ENCODE measurements at places on chromosomes 1 and 21. TPM values are rescaled to one million over a fixed set of nuclear protein-coding genes. Genes with fewer than 3 reads are reported as not detected.

DNA sequence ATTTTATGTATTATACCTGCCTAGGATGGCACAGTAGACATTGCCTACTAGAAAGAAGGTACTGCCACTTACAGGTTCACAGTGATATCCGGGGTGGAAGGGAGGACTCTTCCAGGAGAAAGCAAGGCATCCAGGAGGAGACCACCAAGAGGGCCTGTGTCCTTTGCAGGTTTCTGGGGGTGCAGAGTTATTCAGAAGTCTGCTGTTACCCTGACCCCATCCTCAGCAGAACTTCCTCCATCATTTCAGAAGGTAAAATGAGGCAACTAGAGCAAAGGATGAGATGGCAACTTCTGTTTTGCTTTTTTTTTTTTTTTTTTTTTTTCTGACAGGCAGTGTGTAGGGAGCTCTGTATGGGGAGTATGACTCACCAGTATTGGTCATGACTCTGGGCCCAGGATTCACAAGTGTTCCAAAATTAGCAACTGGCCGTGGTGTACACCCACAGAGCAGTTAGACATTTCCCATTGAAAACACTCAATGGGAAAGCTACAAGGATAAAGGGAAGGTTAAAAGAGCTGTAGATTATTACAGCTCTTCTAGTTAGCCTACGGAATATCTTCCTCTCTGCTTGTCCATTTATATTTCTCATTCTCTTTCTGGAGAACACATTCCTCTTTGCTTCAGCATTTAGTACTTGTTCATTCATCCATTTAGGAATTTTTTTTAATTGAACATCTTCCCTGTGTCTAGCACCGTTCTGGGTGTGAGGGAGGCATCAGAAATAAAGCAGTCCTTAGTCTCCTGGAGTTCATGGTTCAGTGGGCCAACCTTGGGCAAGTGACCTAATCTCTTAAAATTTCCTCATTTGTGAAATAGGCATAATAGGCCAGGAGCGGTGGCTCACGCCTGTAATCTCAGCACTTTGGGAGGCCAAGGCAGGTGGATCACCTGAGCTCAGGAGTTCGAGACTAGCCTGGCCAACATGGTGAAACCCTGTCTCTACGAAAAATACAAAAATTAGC lies 50.5 kb upstream of the PPP2R5A start:
- DNase-seq: no peak

- DNase-seq: no peak
Observed at GRCh38 chr1:108817811-108818210, 39.1 kb downstream of the AKNAD1 start.

- DNase-seq: no peak
Observed at GRCh38 chr21:17823846-17824245, 4.7 kb upstream of the C21orf91 start.

DNA sequence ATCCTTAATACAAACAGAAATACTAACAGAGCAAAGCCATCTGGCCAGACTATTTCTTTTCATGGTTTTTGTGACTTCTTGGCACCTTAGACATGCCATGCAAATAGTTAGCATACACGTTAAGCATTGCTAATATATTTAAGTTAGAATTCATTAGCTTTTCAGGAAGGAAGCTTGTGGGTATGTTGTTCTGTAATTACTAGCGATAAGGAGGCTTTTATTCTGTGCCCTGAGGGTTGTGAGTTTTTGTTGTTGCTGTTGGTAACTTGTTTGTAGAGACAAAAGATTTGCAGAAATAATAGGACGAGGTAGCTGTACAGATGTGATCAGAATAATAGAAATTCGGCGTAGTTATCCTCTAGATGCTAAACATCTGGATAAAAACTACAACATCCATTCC lies 305.3 kb downstream of the TM2D1 start:
- no peak for DNase-seq

DNA sequence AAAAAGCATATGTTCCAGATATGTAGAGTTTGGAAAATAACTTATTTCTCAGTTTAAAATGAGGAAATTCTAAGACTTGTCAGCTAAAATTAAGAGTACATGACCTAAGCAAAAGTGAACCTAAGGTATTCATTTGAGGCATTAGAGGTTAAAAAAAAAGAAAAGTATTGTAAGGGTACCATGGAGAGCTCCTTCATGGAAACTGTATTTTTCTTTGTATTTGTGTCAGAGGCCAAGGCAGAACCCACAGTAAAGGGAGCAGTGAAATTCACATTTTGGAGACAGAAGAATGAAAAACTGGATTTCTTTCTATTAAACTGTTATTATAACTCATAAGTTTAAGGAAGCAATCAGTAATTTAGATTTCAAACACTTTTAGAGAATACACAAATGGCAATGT lies 1494.8 kb downstream of the KCNT2 start:
- DNase-seq: no peak

DNA sequence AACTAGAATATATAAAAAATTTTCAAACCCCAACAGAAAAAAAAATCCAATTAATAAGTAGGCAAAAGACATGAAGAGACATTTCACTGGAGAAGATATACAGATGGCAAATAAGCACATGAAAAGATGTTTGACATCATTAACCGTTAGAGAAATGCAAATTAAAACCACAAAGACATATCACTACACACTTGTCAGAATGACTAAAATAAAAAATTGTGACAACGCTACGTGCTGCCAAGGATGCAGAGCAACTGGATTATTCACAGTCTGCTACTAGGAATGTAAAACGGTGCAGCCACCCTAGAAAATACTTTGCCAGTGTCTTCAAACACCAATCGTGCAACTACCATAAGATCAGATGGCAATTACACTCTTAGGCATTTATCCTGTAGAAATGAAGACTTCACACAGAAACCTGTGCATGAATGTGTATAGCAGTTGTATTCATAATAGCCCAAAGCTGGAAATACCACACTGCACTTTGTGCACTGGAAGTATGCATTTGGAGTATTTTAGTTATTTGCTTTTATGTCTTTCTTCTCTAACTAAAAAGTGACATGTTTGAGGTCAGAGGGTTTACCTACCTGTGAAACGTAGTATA lies 75.3 kb upstream of the PALMD start:
- no peak for DNase-seq

DNA sequence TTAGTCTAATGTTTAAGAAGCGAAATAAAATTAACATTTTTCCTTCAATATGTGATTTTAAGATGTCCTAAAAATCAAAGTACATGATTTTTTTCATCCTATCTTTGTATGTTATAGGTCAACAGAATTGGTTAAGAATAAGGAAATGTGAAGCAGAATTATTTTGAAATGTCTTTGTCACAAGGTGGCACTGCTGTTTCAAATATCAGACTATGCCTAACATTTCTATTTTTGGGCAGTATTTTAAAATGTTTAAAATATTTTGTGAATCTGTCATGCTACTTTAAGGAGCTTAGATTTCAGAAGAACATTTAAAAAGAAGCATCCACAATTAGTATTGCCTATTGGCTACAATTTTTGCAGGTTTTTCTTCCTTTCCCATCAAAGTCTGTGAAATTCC lies 38.7 kb downstream of the AMY1C start:
- peak; percentile 1 for DNase-seq

- DNase-seq: no peak
Observed at GRCh38 chr1:228894442-228894989, 159.2 kb downstream of the RHOU start.

DNA sequence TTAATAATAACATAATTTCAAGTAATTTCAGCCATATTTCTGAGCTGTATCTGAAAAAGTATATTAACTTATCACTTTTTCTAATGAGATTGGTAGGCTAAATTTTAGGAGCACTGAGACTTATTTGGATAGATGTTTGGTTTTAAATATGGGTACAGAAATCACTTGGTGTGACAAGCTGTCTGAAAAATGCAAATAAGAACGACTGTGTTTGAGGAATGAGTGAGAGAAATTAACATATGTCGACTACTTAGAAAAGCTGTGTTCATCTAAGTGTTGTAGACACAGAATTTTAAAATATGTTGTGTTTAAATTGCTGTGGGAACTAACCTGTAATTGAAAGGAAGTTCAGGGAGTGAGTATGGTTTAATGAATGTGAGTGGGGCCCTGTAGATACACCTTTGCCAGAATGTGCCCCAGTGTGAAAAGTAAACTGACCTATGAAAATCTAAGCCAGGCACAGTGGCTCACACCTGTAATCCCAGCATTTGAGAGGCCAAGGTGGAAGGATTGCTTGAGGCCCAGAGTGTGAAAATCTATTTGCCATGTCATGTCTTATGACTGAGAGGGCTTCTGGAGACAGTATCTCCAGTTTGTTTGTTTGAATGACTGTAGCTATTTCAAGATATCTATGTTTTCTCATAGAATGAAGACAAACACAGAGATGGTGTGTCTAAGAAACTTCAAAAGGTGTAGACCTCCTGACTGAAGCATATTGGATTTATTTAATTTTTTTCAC lies 53.8 kb upstream of the LRRC8C start:
- no peak for DNase-seq

GRCh38 chr1:168288311-168289052 lies 7.8 kb downstream of the TBX19 start:
- no peak for DNase-seq

DNA sequence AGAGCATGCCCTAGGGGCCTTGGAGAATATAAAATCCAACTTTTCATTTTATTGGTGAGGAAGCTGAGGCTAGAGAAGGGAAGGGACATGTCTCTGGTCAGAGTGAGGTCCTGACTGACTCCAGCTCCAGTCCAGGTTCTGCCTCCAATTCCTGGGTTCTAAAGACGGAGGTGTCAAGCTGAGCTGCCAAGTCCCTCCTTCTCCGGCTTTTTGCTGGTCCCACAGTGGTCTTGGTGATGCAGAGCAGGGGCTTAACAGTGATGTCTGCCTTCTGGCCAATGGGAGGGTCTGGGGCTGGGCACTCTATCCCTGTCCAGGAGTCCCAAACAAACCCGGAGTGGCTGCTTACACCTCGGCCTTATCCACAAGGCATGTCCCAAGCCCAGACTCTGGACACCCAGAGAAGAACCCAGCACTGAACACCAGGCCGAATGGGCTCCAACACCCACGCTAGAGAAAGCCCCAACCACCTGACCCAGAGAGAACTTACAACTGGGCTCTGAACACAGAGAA lies 104.8 kb downstream of the EBNA1BP2 start:
- DNase-seq: no peak

- DNase-seq: peak; percentile 85
Observed at GRCh38 chr1:33342041-33342723, 21.3 kb upstream of the A3GALT2 start.

DNA sequence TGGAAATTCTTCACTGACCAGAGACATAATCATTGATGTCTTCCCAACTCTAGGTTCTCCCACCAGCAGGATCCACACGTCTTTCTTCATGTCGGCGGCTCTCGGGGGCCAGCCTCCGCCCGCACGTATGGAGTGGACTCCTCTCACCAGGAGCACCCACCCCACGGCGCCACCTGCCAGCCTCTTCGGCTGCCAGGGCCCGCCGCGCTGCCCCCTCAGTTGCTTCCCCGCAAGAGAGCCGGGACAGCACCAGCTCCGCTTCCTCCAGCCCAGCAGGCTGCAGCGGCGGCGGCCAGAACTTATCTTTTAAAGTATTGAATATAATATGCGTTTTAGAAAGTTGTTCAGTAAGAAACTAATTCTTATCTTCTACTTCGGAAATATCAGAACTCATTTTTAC lies 273.5 kb downstream of the LIPI start:
- no peak for DNase-seq

DNA sequence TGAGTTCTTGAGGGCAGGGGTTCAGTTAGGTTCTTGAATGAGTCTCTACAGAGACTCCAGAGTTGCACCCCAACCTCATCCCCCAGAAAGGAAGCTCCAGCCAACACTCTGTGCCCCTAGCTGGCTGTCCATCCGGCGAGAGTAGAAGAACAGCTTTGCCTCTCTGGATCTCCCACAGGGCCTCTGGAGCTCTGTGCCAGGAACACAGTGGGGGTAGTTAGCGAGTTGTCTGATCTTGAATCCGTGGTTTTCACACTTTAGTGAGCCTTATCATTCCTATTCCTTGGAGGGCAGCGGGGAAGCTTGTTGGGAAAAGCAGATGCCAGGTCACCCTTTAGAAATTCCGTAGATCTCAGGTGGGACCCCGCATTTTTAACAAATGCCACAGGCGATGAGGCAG lies 45.0 kb downstream of the STUM start:
- no peak for DNase-seq

DNA sequence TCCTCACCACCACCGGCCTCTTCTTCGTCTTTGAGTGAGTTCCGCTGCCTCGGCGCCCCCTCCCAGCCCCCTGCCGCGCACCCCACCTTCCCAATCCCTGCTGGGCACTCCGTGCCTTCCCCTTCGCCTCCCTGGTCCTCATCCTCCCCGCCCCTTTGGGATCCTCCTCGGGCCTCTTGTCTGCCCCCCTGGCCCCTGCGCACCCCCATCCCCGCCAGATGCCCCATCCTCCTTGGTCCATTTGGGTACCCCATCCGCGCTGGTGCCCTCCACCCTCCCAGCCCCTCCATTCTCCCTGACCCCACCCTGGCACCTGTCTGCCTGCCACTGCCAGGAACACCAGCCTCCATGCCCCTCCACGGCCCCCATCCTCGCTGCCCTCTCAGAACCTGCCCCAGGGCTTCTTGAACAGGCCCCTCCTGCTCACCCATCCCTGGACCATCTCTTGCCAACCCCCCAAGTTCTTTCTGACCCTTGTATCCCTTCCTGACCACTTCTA lies 667 bp downstream of the ZDHHC18 start:
- no peak for DNase-seq

- no peak for DNase-seq
Observed at GRCh38 chr1:184524248-184524647, 137.4 kb downstream of the C1orf21 start.

DNA sequence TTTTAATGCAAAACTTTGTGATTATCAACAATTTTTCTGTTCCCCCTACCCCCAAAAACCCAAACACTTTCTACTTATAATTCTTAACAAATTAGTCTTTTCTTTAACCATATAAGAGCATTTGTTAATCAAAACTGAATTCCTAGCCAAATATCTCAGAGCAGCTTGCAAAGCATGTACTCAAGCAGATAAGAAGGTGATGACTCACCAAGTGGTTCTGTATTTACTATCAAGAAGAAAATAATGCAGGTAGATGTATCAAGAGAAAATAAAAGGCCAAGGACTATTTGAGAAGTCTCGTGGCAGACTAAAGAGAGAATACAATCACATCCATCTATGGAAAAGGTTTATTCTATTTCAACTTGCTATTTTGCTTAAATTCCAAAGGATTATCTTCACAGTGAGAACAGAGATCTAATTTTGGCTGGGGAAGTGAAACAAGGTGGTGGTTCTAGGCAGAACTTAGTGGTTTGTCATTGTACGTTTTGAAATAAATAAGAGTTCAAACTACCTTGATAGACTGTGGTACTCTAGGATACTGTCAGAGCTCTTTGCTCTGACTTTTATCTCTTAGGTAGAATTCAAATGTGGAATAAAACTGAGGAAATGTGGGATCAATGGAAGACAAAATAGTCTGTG lies 94.7 kb upstream of the NRIP1 start:
- DNase-seq: no peak

GNG4 gene
- polyA plus RNA-seq: 4.0 TPM

HSPG2 gene
- polyA plus RNA-seq: 173 TPM

MEGF6 gene
- 20.6 TPM for polyA plus RNA-seq

ACOT11 gene
- polyA plus RNA-seq: 16.0 TPM

HCRTR1 gene
- 0.39 TPM for polyA plus RNA-seq

PADI1 gene
- 0.08 TPM for polyA plus RNA-seq

OLFML3 gene
- polyA plus RNA-seq: 131 TPM
